ENCODE measurements at places on chromosomes 1 and 21. TPM values are rescaled to one million over a fixed set of nuclear protein-coding genes. Genes with fewer than 3 reads are reported as not detected.

The ATP6V1G3 gene
- total RNA-seq, result not detected

The SIM2 gene
- total RNA-seq, result 22.3 TPM

The PLA2G2F gene
- 4.2 TPM for total RNA-seq

The ACKR1 gene
- total RNA-seq, result not detected

The CR1L gene
- not detected for total RNA-seq

DNA sequence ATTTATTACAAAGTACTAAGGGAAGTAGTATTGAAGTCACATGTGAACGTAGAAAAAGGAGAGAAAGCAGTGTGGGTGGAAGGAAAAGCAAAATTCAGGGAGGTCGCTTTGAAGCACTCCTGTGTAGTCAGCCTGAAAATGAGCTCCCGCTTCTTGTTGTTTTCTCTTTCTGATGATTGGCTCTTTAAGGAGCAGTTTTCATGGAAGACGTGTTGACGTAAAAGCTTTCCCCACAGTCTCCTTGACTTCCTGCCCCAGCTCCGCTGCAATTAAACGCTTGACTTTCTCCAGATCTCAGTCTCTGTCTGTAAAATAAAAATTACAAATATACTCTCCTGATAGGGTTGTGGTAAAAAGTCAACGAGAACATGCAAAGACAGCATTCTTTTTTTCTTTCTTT lies 661.5 kb upstream of the ZP4 start:
- DNase-seq, result no peak

The ST7L gene
- total RNA-seq, result 7.4 TPM

The LDLRAD1 gene
- total RNA-seq, result not detected

- no peak for DNase-seq
Observed at GRCh38 chr1:245325922-245326795, 171.4 kb downstream of the KIF26B start.

- no peak for DNase-seq
Observed at GRCh38 chr1:236288620-236288976, 6.8 kb upstream of the ERO1B start.

GRCh38 chr1:22851517-22851916 lies 121.1 kb downstream of the LACTBL1 start:
- DNase-seq, result no peak

GRCh38 chr1:91660708-91661107 lies 160.1 kb downstream of the CDC7 start:
- DNase-seq, result no peak

DNA sequence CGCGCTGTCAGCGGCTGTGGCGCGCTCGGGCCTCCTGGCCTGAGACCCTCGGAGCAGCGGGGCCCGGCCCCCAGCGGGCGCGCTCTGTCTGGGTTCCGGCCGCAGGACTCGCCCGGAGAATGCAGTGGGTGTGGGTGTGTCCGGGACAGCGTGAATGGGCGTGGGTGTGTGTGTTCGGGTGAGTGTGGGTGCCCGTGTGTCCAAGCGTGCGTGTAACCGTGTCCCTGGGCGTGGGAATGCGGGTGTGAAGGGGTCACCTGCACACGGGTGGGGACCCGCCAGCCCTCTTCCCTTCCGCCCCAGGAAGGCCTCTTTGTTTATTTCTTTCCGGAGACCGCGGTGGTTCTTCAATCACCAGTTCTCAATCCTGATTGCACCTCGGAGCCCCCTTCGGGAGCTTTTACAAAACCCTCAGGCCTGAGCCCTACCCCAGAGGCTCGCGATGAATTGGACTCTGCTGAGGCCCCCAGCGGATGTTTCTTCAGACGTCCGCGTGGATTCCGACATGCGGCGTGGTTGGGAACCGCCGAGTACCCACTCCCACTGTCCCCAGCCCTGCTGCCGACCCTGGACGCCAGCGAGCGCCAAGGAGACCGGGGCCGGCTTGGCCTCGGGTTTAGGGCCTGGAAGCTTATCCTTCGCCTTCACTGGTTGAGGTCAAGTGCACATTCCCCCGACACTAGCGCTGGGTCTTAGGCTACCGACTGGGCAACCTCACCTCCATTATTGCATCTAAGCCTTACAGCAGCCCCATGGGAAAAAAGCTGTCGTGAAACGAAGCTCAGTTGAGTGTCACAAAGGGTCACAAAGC lies 19.3 kb downstream of the SERTAD4 start:
- DNase-seq, result no peak

The TMEM63A gene
- 19.5 TPM for total RNA-seq

- no peak for DNase-seq
Observed at GRCh38 chr1:152962876-152963415, 7.5 kb upstream of the SPRR4 start.

The GIPC2 gene
- total RNA-seq, result 1.5 TPM
